ENCODE measurements at places on chromosomes 5 and 9.

GRCh38 chr5:24385070-24385469 lies 259.7 kb downstream of the CDH10 start:
- no peak for DNase-seq

GRCh38 chr5:172667786-172668593 lies 26.9 kb downstream of the NEURL1B start:
- DNase-seq, result no peak

DNA sequence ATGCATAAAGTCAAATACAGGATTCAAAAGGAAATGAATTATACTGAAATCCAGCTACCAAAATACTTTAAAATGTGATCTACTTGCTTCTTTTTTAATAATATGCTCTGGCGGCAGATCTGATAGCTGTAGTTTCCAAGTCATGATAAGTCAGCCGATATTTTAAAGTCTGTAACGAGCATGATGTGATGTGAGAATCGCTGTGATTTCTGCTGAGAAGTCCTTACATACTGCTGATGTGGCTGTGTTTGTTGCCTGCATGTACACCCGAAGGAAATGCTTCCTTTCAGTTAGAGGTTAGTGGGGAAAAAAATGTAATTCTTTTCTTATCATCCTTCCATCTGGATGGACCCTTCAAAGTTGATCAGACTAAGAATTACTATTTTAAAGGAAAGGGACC lies 4.8 kb upstream of the SEMA4D start:
- DNase-seq, result no peak

- no peak for DNase-seq
Observed at GRCh38 chr5:9192266-9192665, 353.6 kb downstream of the SEMA5A start.

DNA sequence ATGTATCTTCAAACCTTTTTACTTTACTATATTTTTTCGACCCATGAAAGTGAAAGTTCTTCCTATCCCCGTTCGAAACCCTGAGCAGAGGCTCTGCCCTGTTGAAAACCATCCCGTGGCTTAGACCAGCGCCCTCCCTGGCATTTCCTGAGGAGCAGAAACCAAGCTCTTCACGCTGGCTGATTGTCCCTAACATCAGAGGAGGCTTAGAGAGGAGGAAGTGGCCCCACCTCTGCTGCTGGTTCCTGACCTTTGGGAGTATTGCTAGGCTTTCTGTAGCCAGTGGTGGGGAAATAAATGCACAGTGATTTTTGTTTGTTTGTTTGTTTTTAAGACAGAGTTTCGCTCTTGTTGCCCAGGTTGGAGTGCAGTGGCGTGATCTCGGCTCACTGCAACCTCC lies 4.2 kb upstream of the PTGES start:
- DNase-seq, result no peak

DNA sequence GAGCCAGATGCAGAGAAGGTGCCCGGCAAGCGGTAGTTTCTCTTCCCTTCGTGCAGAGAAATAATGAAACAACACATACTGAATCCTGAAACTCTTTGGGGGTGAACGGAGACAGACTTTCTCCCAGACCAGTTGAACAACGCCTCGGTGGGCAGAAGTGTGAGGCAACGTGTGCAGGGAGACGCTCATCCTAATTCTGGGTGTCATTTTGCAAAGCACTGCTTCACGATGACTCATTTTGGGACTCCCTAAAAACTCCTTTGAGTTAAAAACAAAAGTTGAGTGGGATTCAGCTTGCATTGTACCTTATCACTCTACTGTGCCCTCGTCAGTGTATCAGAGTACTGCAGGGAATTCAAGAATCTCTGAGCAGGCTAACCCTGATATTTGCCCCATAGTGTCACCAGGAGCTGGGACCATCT lies 3.5 kb upstream of the NEK6 start:
- no peak for DNase-seq

- DNase-seq, result no peak
Observed at GRCh38 chr5:54908774-54909525, 76.4 kb downstream of the ESM1 start.

DNA sequence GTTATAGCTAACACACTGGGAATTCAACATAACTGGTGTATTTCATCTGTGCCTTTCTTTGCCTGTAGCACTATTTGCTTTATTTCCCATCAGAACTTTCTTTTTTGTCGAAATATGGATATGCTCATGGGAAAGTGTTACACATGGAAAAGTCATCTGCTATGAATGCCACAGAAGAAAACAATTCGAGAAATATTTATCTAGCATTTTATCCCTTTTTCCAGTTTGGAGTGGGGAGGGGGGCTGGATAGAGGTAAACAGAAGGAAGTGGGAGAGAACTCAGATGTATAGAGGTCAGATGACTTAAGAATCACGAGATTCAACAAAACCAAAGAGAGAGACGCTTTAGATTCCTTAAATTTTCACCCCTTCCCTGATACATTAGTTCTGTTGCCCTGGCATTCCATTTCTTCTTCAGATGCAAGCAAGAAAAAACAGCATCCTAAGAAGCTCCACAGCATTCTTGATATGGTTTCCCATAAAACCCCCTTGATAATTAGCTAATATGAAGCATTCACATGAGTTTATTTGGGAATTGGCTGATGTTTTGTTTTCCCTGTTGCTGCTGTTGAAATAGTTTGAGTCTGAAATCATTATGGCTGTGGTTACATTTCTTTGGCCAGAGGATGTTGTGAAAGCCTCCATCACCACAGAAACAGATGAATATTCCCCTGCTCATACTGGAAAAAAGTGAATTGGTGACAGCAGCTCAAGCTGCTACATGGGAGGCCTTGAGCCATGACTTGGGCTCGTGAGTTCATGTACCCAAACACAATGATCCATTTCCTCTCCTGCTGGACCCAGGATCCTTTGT lies 335.8 kb upstream of the DAB2 start:
- DNase-seq, result no peak

GRCh38 chr9:99296291-99296951 lies 74.3 kb downstream of the SEC61B start:
- no peak for DNase-seq

GRCh38 chr5:127564002-127564769 lies 46.7 kb downstream of the PRRC1 start:
- DNase-seq, result no peak

GRCh38 chr5:6525910-6526309 lies 77.3 kb downstream of the UBE2QL1 start:
- DNase-seq, result no peak

GRCh38 chr5:128645581-128645980 lies 107.5 kb upstream of the FBN2 start:
- DNase-seq, result no peak

DNA sequence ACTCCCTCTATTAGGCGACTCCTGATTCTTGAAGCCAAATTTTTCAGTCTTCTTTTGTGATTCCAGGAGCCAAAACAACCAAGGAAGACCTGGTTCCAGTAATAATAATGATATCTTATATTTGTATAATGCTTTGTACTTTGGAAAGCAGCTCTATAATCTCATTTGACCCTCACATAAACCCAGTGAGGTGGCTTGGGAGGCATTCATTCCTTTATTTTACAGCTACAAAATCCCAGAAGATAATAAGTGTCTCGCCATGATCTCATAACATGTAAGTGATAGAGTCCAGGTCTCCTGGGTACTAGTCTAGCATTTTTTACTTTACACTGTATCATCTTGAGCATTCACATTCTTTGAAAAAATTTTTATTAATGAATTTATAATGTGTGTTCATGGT lies 143.1 kb downstream of the ACTBL2 start:
- DNase-seq, result no peak

- DNase-seq, result no peak
Observed at GRCh38 chr9:4662989-4663792, 1.1 kb downstream of the PLPP6 start.

GRCh38 chr5:101520417-101520816 lies 617.3 kb upstream of the ST8SIA4 start:
- no peak for DNase-seq

DNA sequence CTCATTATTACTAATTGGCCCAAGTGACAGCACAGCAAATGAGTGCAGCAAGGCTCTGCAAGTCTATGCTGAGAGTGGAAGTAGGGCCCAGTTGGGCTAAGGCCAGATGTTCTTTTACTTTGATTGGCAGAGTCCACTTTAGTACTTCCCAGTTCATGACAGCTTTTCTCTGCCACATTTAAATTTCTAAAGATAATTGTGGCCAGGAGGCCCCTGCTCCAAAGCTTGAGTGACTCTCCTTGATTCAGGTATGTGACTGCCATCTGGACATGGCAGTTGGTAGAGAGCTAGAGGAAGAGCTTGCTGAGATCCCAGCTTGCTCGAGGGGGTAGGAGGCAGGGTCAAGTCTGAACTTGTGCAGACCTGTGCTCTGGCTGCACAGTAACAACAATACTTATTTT lies 154.1 kb downstream of the CARTPT start:
- DNase-seq, result no peak
